ENCODE measurements at places on chromosomes 5 and 9.
A peak's percentile ranks its signal among the peaks of the same experiment; 100 is the strongest.

DNA sequence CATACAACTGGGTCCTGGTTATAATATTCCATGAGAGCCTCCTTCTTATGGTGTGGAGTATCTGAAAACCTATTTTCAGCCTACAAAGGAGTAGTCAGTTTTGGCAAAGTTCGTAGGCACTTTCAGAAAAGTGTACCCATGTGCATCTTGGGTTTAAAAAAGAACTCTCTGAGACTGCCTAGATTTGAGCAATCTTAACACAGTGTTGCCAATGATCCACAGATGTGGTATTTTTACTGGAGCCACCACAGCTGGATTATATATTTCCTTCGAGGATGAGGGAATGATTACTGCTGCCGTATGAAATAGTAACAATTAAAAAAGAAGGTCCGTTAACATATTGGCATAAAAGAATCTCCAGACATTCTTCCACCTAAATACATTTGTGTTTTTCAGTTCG is 1.1 kb downstream of the PALM2AKAP2 start:
- DNase-seq, result no peak

DNA sequence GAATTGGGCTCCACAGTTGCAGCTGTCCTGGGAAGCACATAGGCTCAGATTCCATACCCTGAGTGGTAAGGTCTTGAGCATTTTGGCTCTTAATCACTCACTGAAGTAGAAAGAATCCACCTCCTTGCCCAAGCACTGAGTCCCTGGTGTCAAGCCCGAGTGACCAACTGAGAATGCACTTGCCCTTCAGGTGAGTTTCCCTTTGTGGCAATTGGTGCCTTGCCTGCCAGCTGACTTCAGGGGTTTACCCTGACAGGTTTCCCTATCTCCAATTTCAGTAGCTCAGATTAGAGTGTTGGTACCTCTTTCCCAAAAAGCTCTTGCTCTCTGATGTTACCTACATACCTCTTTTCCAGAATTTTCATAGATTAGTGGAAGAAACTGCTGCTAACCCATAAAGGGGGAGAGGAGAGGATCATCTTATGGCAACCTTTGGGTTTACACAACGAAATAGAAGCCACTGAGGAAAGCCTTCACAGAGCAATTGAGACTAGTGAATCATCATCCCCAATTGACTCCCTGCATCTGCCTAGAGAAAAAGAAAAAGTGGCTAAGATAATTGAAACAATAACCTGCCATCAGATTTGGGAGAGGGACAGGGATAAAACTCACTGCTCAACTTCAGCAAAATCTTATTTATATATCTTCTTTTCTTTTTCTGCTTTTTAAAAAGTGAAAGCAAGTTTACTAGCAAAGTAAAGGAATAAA is 48.6 kb downstream of the CCL28 start:
- DNase-seq, result no peak

GRCh38 chr5:149941795-149942194 is 2.8 kb downstream of the PDE6A start:
- no peak for DNase-seq

- no peak for DNase-seq
These were observed 190.7 kb downstream of the KCTD16 start for GRCh38 chr5:144361406-144361805.

- no peak for DNase-seq
These were observed 1.6 kb downstream of the RAD23B start for GRCh38 chr9:107284636-107285035.

- DNase-seq, result peak; percentile 89
These were observed 60.1 kb upstream of the HSPA9 start for GRCh38 chr5:138635265-138635664.

GRCh38 chr9:109682227-109682626 is 97.8 kb upstream of the PALM2AKAP2 start:
- no peak for DNase-seq

- peak; percentile 39 for DNase-seq
These were observed 106.0 kb downstream of the SMARCA2 start for GRCh38 chr9:2120926-2121689.

GRCh38 chr9:68457803-68458202 is 82.9 kb downstream of the TMEM252 start:
- peak; percentile 46 for DNase-seq

DNA sequence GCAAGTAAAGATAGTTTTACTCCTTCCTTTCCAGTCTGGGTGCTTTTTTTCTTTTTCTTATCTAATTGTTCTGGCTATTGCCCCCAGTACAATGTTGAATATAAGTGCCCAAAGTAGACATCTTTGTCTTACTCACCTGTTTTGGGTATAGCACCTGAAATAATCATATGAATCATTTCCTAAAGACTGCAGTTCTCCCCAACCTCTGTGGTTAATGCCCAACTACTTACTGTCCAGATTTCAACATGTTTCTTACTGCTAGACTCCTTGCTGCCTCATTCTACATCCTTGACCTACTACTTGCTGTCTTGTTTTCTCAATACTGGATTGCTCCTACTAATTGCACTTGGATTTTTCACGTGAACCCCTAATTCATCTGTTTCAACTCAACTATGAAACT is 8.8 kb upstream of the HSDL2 start:
- no peak for DNase-seq

GRCh38 chr5:38339446-38339845 is 81.1 kb downstream of the EGFLAM start:
- no peak for DNase-seq

- peak; percentile 78 for DNase-seq
These were observed 14.3 kb downstream of the CDK20 start for GRCh38 chr9:87959916-87960581.

DNA sequence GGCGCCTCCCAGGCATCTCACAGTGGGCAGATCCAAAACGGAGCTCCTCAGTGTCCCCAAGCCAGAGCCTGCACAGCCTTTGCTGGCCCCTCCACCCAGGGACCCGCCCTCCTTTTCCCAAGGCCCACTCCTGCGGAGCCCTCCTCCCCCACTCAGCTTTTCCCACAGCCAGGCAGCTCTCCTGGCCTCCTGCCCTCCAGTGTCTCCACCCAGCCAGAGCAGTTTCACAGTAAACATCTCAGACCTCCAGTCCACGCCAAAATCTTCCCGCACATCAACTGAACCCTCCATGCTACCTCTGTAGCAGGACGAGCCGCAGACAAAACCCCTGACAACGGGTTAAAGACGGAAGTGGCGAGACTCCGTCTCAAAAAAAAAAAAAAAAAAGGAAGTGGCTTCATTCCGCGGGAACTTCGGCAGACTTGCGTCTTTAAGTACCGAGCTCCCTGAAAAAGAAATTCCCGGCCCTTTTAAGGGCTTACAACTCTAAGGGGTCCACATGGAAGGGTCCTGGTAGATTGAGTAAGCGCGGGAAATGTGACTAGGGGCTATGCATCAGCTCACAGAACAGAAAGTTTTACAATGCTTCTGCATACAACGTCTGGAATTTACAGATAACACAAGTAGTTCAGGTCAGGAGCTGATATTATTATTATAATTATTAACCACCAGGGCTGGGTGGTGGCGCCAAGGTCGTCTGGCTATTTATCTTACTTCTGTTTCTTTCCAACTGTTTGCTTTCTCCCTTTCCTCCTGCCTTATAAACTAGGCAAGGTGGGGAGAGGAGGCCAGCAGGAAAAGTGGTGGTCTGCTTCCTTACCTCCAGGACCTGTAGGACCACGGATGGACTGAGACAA is 11.4 kb upstream of the GRIN1 start:
- peak; percentile 37 for DNase-seq

DNA sequence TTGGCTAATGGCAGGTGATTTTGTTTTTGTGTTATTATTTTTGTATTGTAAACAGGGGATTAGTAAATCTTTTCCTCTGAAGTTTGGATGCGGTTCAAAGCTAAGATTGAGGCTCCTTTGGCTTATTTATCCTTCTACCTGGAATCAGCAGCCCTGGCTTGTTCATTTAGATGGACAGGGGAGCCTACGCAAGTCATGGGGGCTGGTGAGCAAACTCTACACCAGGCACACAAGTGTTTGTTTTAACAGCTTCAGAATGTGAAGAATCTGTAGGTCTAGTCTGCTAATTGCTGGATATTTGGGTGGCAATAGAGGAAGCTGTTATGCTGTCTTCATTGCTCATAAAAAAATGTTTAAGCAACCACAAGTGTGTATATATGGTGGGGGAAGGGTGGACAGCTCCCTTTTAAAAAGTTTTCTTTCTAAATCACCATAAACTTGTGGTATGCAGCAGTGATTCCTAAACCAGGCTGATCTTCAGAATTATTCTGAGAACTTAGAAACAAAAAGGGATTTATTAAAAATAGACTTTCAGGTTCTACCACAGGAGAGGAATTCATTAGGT is 20.7 kb downstream of the ZNF462 start:
- DNase-seq, result peak; percentile 49

DNA sequence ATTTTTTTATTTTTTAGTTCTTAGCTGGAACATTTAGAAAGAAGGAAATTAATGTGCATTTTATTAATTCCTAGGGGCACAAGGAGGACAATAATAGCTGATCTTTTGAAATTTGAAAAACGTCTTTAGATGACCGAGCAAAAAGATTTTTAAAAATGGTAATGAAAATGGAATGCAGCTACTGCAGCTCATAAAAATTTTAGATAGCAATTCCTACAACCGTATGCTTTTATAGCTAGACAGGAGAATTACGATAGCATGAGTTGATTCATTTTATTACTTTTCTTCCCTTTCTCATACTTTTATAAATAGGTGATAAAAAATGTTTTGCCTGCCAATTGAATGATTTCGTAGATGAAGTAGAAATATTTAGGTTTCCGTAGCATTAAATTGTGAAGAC is 13.7 kb upstream of the RUFY1 start:
- DNase-seq, result no peak

DNA sequence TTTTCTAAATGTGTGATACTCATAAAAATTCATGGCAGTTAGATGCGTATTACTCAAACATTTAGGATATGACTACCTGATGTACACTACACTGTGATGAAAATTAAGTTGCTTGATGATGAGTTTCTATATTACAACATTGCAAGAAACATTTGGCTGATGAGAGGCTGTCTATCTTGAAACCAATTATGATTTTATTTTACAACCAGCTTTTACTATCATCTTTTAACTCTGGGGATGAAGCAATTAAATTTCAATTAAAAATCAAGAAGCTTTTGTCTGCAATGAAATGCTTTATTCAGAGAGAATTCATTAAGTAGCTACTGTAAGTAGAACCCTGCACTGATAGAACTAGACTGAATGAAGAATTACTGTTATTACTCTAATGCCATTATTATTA is 500.4 kb downstream of the KCTD16 start:
- no peak for DNase-seq

- DNase-seq, result no peak
These were observed 546.8 kb downstream of the LRRC70 start for GRCh38 chr5:63125392-63125791.

DNA sequence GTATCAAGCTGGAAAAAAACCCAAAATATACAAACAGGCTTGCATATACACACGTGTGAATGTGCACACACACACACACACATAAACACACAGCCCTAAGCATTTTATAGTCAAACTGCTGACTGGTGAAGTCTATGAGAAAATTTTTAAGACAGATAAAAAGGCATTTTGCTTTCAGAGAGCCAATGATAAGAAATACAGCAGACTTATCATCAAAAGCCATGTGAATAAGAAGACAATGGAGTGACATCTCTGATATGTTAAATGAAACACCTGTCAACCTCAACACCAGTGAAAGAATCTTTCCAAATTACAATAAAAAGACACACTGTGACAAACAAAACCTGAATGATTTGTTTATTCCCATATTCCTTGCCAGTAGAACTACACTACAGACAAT is 233.3 kb downstream of the CDH9 start:
- DNase-seq, result no peak

- DNase-seq, result no peak
These were observed 218.4 kb downstream of the MED10 start for GRCh38 chr5:6159832-6160430.

DNA sequence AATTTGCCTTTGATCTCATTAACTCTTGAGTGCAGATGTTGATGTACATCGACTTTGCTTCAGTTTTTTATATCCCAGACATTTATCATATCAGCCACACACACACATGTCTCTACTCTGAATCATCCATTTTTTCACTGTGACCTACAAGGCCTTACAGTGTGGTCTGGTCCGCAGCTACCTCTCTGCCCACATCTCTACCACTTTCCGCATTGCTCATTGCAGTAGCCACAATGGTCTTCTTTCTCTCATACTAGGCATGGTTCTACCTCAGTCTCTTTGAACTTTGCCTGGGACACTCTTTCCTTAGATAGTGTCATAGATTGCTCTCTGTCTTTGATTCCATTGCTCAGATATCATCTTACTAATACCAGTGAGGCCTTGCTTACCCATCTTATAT is 87.9 kb upstream of the FSD1L start:
- DNase-seq, result no peak

GRCh38 chr5:100789694-100790093 is 113.4 kb downstream of the ST8SIA4 start:
- no peak for DNase-seq

DNA sequence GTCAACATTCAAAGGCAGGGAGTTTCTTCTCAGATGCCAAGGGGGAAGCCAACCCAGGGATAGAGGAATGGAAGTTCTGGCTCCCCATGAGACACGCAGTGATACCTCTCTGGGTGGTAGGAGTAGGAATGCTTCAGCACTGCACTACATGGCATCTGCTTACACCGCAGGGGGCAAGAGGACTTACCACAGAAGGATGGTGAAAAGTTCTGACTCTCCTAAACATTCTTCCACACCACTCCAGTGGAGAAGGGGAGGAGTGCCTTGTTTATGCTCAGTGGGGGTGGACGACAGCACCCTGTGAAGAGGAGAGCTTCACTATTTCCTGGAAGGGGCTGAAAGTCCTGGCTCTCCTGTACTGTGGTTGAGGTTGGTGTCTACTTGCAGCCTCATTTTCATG is 1011.3 kb upstream of the WWC1 start:
- no peak for DNase-seq

DNA sequence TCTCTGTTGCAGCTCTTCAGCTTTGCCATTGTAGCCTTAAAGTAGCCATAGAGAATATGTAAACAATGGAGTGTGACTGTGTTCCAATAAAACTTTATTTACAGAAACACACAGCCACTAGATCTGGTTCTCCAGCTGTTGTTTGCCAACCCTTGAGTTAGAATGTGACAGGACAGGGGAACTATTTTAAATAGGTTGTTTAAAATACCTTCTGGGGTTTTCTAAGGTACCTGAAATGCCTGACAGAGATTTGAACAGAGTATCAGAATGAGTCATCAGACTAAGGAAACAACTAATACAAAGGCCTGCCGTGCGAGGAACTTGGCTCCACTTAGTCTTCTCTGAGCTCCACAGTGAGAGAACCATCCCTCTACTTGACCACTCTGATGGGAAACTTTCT is 85.4 kb downstream of the HSD17B4 start:
- DNase-seq, result no peak

GRCh38 chr9:103427696-103428095 is 432.6 kb downstream of the CYLC2 start:
- DNase-seq, result no peak
